Fibroblast of the aortic adventitia (primary cell): ENCODE measurements at places on chromosomes 7 and 10.
A peak's percentile ranks its signal among the peaks of the same experiment; 100 is the strongest.

GRCh38 chr10:5467207-5467535, 32.2 kb downstream of the CALML5 start:
- no peak for DNase-seq

DNA sequence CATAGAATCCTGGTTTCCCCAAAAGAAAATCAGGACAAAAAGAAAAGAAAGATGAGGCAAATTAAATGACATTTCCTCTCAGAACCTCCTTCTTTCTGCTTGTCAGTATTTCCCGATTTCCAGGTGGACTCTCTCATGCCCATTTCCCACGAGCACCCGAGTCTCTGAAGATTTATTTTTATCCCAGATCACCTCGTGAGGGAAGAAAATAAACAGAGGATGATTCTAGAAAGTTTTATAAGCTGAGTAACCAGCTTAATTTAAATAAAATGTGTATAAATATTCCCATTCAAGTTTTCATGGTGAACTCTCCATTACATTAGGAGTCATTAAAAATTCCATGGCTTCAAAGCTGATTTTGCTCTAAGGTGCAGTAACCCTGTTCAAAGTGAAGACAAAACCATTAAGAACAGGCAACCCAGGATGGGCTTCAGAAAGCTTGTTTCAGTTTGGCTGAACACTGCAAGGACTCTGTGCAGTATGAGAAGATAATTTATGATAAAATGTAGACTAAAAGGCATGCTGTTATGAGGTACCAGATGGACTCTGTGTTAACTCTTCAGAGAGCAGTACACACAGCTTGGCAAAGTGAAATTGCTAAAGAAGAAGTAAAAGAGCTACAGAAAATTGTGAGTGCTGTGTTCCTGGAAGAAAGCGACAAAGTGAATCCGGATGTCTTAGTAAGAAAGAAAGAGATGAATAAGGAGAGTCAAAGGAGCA, 521.3 kb upstream of the LRRN3 start:
- no peak for DNase-seq

DNA sequence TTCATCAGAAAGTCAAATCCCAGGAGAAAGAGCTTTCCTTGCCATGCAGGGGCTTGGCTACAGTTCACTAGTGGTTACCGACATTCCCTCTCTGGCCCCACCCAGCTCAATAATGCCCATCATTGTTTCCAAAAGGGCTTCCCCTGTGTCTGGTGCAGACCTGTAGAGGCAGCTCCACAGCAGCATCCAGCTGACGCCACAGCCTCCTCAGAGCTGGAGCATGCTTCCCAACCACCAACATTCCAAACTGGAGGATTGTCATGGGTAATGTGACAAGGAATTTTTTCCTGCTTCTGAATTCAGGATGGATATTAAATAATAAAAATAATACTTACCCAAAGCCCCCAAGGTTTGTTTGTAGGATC, 77.4 kb downstream of the ZNF365 start:
- no peak for DNase-seq

GRCh38 chr10:127755753-127756152, 18.8 kb downstream of the FOXI2 start:
- DNase-seq, result no peak

DNA sequence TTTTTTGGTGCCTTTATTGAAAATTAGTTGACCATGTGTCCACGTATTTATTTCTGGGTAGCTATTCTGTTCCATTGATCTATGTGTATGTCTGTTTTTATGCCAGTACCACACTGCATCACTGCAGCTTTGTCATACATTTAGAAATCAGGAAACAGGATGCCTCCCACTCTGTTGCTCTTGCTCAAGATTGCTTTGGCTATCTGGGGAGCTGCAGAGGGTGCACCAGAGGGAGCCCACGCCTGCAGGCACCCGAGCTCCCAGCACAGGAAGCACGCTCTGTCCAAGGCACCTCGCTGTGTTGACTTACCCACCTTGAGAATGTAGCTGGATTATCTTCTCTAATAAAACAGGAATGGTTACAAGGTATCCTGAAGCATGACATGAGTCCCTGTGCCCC, 301.7 kb downstream of the TCERG1L start:
- no peak for DNase-seq

GRCh38 chr10:69504576-69505250, 53.4 kb downstream of the TSPAN15 start:
- DNase-seq, result no peak

GRCh38 chr10:86644152-86644793, 10.1 kb upstream of the OPN4 start:
- DNase-seq, result peak; percentile 23

- no peak for DNase-seq
These were observed 253.3 kb downstream of the PRPF18 start for GRCh38 chr10:13840036-13840435.

DNA sequence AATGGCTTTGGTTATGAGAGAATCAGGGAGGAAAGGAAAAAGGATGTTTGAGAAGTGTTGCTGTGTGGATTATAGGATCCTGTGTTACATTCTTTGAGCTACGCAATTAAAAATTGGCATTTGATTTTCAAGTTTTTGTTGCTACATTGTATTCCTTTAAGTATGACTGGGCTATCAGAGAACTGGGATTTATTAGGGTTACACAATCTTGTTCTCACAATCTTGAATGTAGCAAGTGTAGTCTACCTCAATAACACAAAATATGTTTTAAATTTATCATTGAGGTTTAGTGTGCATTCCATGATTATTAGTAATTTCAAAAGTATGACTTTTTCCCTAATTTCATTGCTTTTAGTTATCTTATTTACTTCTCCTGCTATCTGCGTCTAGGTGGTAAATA, 113.9 kb downstream of the CACNB2 start:
- peak; percentile 58 for DNase-seq

DNA sequence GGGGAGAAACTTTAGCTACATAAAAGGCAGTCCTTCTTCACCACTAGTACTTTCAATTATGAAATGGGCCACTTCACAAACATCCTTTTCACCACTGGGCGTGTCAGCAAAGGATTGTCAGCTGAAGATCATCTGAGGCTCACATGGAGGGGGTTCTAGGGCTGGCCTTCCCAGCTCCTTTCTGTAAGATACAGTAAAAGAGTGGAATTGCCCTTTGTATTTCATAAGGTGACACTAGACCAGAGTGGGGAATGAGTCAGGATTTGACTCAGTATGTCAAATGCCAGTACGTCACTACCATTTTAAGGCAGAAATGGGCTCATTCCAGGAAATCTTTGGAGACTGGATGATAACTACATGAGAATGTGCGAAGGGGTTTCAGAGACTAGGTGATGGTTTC, 21.2 kb upstream of the BLOC1S2 start:
- DNase-seq, result peak; percentile 42

DNA sequence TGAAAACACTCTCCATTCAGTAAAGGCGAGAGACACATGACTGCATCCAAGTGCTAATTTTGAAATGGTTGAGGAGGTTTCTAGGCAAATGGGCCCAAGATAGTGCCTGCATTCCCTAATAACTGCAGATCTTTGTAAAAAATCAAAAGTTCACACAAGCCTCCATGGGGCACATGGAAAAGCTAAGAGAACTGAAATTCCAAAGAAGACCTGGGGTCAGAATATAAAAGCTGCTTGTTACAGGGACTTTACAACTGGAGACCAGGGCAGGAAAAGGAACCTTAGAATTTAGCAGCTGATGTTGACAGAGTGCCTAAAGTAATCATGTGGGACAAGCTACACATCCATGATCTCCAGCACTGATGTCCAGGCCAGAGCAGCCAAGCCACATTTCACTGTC, 10.0 kb upstream of the ABI1 start:
- DNase-seq, result no peak

GRCh38 chr10:89115876-89116627, 91.1 kb downstream of the CH25H start:
- DNase-seq, result peak; percentile 77

- no peak for DNase-seq
These were observed 231.6 kb downstream of the ADK start for GRCh38 chr10:74382663-74383062.

DNA sequence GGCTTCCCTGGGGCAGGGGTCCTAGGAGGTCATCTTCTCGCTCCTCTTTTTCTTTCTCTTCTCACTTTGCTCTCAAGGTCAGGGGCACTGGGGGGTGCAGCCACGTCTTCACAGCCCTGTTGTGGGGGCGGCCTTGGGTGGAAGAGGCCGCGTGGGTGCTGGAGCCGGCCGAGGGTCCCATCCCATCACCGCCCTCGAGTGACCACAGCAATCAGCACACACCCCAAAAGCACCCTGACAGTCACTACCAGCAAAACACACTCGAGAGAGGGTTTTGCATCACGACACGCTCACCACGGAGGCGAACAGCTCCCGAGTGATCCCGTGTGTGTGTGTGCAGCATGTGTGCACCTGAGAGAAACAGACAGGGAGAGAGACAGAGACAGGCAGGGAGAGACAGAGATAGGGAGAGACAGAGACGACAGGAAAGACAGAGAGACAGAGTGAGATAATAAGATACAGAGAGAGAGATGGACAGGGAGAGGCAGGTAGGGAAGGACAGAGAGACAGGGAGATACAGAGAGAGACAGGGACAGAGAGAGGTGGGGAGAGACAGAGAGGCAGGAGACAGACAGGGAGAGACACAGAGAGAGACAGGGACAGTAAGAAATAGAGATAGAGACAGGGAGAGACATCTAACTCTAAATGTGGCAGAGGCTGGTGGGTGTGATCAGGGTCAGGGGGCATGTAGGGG, 100.9 kb downstream of the WDR37 start:
- DNase-seq, result no peak

- no peak for DNase-seq
These were observed 43.5 kb downstream of the MCU start for GRCh38 chr10:72735288-72735936.

- no peak for DNase-seq
These were observed 448.5 kb downstream of the XPNPEP1 start for GRCh38 chr10:109474812-109475211.

- DNase-seq, result no peak
These were observed 1381.1 kb upstream of the LRRTM3 start for GRCh38 chr10:65544756-65545155.

GRCh38 chr10:118669020-118669791, 73.8 kb upstream of the PRLHR start:
- peak; percentile 44 for DNase-seq

GRCh38 chr10:71795248-71795647, 21.9 kb upstream of the VSIR start:
- peak; percentile 46 for DNase-seq

DNA sequence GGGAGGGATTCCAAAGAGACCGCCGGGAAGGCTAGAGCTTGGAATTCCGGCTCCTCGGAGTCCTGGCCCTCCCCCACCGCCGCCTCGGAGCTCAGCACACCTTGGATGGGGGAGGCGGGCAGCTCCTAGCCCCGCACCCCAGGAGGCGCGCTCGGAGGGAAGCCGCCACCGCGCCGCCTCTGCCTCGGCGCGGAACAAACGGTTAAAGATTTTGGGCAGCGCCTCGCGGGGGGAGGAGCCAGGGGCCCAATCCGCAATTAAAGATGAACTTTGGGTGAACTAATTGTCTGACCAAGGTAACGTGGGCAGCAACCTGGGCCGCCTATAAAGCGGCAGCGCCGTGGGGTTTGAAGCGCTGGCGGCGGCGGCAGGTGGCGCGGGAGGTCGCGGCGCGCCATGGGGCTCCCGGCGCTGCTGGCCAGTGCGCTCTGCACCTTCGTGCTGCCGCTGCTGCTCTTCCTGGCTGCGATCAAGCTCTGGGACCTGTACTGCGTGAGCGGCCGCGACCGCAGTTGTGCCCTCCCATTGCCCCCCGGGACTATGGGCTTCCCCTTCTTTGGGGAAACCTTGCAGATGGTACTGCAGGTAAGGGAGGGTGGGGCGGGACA, at the start of gene CYP26A1:
CYP26A1 (plus strand) TSS at position 355 of the 608 bp plus-strand sequence; CDS start at position 397, 42 bp downstream.
- no peak for DNase-seq

- no peak for DNase-seq
These were observed 178.3 kb upstream of the PRR15 start for GRCh38 chr7:29385214-29385814.

- no peak for DNase-seq
These were observed 177.1 kb downstream of the SORCS1 start for GRCh38 chr10:106987362-106987761.

DNA sequence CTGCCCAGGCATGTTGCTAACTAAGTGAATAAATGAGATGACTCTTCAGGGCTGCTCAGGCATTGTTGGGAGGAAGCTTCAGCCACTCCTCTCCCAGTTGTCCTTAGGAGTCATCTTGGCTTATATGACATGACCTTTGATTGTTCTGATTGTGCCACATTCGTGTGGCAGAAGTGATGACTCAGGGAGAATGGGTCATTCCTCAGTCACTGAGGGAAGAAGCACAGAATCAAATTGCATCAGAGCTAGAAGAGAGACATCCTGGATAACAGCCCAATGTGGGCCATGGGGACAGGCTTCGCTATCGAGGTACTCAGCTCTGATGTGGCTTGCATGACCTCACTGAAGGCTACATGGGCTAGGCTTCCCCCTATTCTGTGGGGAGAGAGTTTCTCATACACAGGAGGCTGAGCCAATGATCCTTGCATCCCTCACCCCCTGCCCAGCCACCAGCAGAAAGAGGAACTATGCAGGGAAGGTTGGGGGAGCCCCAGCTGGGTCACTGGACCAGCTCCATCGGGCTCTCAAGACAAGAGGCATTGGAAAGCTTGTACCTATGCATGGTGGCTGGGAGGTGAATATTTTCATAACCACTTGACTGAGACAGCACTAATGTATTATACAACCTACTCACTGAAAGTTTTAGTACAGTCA, 6.0 kb upstream of the HMX3 start:
- no peak for DNase-seq

DNA sequence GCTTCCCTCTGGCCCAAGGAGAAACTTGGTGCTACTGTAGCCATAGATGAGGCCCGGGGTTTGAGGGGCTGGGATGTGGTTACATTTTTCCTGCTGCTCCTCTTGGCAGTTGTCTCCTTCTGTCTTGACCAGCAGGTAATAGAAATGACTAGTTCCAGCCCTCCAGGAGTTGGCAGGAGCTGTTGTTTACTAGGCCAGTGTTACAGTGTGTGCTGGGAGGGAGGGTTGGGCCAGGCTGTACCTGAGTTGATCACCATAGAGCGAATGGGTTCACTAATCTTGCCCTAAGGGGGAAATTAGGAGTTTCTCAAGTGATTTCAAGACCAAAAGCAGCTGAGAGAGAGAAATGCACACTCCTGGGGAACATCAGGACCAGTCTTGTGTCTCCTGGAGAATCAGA, 34.9 kb downstream of the PAX2 start:
- no peak for DNase-seq

DNA sequence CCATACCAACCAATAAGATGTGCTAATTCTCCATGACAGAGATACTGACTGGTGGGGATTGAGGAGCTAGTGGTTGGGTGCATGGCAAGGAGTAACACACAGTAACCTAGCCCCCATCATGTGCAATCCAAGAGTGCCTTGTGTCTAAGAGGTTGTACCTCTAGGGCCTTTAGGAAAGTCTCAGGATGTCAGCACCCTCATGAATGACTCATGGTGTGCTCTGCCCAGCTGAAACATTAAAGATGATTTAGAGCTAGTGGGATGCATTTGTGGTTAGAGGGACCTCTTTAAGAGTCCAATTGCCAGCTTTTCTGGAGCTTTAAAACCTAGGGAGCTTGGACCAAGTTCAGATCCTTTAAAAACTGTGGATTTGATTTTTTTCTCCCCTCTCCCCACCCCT, 181.1 kb downstream of the HERPUD2 start:
- DNase-seq, result no peak

DNA sequence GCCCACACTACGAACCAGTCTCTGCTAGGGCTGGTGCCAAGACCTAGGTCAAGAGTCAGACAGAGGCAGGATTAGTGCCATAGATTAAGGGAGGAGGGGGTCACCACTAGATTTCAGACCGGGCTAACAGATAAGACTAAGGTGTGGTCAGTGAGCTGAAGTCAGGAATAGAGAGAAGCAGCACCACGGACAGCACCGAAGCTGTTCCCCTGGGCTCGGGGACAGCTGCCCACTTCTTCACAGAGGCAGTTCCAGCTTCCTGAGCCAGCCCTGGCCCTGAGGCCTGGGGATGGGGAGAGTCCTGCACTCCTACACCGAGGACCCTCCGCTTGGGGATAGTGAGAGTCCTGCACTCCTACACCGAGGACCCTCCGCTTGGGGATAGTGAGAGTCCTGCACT, 11.2 kb upstream of the JAKMIP3 start:
- no peak for DNase-seq
